ENCODE measurements at places on chromosomes 4 and X.

- DNase-seq: no peak
Measured at GRCh38 chr4:79684516-79684915, 276.5 kb upstream of the GK2 start.

DNA sequence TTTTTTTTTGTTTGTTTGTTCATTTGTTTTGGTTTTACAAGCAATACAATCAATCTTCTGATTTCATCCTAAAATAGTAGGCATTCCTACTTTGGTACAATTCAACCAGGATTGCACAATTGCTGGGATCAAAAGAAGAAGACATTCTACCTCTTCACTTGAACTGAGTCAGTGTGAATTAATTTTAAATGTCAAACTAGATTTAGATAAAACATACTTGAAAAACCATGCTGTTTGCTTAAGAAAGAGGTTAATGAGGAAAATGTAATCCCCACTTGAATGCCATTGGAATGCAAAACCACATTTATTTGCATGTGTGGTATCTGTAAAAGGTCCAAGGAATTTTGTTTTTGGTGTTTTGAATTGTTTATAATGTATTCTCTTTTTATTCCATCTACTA is 40.5 kb downstream of the HAND2 start:
- DNase-seq: no peak

- DNase-seq: no peak
Measured at GRCh38 chr4:74109870-74110605, 11.0 kb upstream of the CXCL2 start.

GRCh38 chrX:132369617-132370326 is 119.1 kb downstream of the MBNL3 start:
- no peak for DNase-seq

- no peak for DNase-seq
Measured at GRCh38 chr4:76525751-76526150, 90.7 kb downstream of the SHROOM3 start.

Measured in activated CD4-positive, alpha-beta T cell treated with anti-CD3 and anti-CD28 coated beads for 24 hours (primary cell).